NCI-H510A (cell line): ENCODE measurements at places on chromosomes 5 and 9.

- DNase-seq = no peak
Observed at GRCh38 chr9:134967547-134967930, 49.8 kb upstream of the FCN1 start.

DNA sequence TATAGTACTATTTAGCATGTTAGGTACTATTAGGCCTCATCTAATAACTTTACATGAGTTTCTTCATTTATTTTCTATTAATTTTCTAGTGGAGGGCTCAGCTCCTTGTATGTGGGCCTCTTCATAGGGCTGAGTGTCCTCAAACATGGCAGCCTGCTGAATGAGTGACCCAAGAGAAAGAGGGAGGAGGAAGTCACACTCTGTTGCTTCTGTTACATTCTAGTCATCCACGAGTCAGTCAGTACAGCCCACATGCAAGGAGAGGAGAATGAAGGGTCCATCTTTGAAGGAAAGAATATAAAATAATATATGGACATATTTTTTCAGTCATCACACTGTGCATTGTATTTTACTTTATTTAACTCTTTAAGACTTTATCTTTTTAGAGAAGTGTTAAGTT is 66.6 kb upstream of the NR3C1 start:
- DNase-seq = no peak

GRCh38 chr9:84511651-84512050 is 157.9 kb upstream of the NTRK2 start:
- no peak for DNase-seq

GRCh38 chr5:93569300-93570160 is 11.5 kb downstream of the NR2F1-AS1 start:
- DNase-seq = no peak

- DNase-seq = no peak
Observed at GRCh38 chr9:114047717-114048116, 30.4 kb downstream of the AMBP start.

DNA sequence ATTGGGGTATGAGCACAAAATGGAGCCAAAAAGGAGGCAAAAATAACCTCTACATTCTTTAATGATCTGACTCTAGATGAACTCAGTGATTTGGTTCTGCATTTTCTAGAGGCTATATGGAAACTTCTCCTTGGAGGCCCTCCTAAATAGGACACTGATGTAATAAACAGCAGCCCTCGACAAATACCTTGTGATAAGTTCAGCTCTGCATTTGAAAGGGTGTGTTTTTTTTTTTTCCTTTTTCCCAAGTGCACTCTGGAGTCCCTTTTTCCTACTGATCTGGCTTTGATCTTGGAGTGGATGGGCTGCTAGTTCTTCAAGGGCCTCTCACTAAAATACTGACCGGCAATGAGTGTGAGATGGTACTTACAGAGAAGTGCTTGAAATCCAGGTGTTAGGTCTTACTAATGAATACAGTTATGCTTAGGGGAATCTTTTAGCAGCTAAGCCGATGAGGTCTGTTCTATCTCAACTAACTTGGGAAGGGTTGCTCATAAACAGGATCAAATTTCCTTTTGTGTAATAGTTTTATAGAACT is 161.7 kb downstream of the MAST4 start:
- no peak for DNase-seq

GRCh38 chr5:153099328-153099727 is 391.1 kb upstream of the GRIA1 start:
- DNase-seq = peak; percentile 14

DNA sequence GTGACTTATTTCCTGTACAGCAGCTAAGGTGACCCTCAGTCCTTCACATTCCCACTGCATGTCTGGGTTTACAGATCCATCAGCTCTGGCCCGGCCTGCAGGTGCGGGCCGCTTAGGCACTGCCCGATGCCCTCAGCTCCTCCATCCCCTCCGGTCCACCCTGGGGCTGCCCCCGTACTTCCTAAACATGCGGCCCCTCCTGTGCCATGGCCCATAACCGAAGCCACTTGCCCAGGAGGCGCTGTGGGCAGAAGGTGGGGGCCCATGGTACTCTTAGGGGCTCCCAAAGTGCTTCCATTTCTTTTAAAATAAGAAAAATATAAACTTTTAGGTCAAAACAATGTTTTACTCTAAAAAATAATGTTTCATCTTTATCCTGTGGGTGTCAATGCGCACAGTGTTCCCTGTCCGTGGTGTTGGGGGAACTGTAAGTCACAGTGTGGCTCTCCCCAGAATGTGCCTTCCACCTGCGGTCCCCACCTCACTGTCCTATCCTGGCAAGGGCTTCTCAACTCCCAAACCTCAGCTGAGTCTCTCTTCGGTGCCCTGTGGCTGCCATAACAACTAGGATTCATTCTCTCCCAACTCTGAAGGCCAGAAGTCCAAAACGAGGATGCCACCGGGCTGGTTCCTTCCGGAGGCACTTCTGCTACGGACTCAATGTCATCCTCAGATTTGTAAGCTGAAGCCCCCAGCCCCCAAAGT is 132.7 kb upstream of the LPCAT1 start:
- no peak for DNase-seq

DNA sequence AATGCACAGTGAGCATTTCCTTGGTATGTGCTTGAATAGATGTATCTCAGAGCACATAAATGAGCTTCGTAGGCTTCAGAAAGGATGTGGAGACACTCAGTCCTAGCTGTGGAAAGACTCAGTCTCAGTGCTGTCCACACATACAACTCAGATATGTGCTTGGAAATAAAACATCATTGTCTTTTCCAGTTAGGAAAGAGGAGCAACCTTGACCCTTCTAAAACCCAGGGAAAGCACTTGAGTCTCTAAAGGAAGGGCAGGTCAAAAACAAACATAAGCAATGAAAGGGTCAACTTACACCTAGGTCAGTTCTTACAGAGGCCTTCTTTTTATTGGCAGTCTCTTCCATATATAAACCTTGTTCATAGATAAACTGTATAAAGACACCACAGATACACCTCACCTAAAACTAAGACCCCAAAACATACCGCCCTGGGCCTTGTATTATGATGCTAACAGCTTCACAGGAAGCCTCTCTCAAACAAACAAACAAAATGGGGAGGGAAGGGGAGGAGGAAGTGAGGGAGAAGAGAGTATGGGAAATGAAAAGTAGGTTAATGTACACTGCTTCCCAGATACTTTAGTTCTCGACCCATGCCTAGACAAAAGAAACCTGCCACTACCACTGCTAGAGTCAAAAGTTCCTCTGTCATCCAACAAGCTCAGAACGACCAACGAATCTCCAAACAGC is 114.4 kb downstream of the UBAP2 start:
- DNase-seq = no peak

DNA sequence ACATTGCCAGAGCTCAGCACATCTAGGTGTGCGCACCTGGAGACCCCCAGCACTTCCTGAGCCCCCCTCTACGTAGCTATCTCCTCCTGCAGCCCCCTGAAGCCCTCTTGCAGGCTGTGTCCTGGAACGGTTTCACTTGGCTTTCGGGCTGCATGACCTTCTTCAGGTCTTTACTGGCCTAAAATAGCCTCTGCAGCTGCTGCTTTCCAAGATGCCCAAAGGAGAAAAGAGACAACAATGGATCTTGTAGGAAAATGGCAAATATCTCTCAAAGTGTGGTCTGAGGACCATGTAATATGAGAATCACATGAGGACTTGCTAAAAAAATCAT is 6.6 kb upstream of the ERMP1 start:
- no peak for DNase-seq

- no peak for DNase-seq
Observed at GRCh38 chr5:141412854-141413539, at the start of gene PCDHGA10. Gene PCDHGA10 (plus strand): TSS chr5:141412987. CDS start chr5:141413176, 189 bp downstream.

DNA sequence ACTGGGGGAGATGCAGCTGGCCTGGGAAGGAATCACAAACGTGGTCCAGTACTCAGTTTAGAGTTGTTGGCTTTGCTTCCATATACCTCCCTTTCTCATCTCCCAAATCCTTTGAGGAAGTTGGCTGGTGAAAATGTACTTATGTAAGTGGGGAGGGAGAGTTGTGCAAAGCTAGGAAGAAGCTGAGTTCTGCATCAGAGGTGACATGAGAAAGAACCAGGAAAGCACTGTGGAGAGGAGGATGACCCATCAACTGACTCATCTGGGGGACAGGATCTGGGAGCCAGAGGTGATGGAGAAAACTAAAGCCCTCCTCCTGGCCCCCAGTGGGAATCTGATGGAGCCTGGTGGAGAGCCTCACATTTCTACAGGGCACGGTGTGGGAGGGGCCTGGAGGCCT is 16.2 kb downstream of the KCNMB1 start:
- no peak for DNase-seq

GRCh38 chr9:104784098-104784497 is 20.2 kb downstream of the NIPSNAP3B start:
- no peak for DNase-seq

DNA sequence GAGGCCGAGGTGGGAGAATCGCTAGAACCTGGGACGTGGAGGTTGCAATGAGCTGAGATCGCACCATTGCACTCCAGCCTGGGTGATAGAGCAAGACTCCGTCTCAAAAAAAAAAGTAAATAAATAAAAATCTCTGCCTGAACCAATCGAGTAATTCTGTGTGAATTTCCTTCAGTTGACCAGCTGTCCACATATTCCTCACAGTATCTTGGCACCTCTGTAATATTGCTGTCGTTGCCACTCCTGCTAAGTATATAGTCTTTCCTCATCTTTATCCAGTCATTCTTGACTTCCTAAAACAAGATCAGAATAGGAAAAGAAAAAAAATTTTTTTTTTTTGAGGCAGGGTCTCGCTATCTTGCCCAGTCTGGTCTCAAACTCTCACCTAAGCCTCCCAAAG is 29.9 kb downstream of the KDM3B start:
- no peak for DNase-seq

DNA sequence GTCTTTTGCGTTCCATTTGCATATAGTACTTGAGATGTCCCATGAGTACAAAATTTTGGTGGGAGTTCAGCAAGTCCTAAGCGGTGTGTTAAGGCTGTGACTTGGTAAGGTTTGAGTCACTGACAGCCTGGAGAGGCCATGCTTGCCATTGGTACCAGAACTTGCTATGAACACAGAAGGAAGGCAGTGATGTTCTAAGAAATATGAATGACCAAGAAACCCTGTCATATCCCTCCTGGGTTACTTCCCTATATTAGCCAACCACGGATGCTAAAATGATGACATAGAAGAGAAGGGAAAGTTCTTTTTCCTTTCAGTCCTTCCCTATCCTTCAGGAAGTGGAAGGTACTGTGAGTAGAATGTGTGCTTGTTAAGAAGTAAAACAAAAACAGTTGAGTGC is 136.7 kb downstream of the GCNT1 start:
- DNase-seq = no peak

- no peak for DNase-seq
Observed at GRCh38 chr5:77182367-77182766, 28.1 kb upstream of the PDE8B start.

- no peak for DNase-seq
Observed at GRCh38 chr5:15929611-15930263, 249.9 kb downstream of the MARCHF11 start.

GRCh38 chr9:95181226-95181818 is 136.2 kb downstream of the FANCC start:
- no peak for DNase-seq

GRCh38 chr9:114813717-114814418 is 8.0 kb upstream of the TNFSF15 start:
- no peak for DNase-seq

- DNase-seq = peak; percentile 37
Observed at GRCh38 chr5:34656700-34657273, 659 bp downstream of the RAI14 start.

DNA sequence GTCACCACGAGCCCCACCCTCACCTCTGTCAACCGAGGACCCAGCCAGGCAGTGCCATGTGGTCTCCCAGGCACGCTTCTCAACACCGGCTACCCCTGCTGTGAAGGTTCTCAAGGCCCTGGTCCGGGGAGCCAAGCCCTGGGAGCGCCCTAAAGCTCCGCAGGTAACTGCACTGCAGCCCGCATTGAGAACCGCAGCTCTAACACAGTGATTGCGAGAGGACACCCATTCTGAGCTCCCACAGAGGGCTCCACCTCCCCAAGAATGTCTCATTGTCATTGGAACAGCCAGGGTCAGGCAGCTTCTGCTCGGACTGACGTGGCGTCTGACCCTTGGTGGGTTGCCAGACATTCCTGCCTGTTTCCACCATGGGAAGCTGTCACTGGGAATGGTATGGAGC is 88.3 kb downstream of the ANKRD33B start:
- no peak for DNase-seq

GRCh38 chr5:45205403-45205961 is 396.7 kb downstream of the MRPS30 start:
- DNase-seq = no peak

DNA sequence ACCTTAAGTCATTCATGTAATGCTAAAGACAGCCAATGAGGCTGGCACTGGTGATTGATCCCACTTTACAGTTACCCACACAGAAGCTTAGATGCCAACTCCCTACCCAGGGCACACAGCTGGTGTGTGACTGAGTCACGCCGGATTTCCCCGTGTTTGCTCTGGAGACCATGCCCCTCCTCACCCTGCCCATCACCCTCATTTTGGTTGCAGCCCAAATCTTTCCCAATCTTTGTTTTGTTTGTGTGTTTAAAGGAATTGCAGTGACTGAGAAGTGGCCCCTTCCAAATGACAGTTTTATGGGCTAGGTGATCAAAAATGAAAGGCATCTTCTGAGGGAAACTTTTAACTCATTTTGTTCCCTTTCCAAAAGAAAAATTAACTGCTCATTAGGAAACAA is 10.9 kb downstream of the FBXL7 start:
- no peak for DNase-seq

- no peak for DNase-seq
Observed at GRCh38 chr9:90240541-90240940, 402.1 kb downstream of the DIRAS2 start.

GRCh38 chr5:153486771-153487170 is 3.7 kb upstream of the GRIA1 start:
- no peak for DNase-seq

DNA sequence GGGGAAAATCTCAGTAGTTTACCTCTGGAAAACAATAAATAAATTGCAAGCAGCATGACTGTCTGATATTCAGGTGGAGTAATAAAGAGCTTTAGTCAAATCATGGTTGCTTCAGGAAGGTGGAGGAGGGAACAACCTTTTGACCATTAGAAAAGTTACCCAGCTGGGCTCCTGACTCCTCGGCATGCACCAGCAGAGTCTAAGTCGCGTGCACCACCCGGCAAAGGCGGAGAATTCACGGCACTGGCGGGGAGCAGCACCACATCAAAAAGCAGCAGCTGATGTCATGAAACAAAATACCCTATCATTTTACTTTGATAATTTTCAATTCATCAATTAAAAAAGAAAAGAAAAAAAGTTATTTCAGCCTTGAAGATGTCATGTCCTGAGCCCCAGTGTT is 34.6 kb downstream of the EBF1 start:
- DNase-seq = no peak

- no peak for DNase-seq
Observed at GRCh38 chr9:118532592-118532991, 828.4 kb downstream of the TLR4 start.

DNA sequence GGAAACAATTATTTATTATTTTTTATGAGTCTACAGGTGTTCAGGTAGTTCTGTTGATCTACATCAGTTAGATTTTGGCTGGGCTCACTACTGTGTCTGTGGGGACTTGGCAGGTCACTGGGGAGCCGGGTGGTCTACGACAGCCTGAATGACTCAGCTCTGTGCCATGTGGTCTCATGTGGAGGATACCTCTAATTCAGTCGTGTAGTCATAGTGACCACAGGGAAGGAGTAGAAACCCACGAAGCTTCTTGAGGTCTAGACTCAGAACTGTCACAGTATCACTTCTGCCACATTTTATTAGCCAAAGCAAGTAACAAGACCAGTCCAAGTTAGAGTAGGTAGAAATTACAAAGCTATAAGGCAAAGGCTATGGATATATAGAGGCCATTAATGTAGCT is 64.7 kb upstream of the GRAMD2B start:
- DNase-seq = no peak

GRCh38 chr5:136159457-136159856 is 26.8 kb downstream of the SMAD5 start:
- no peak for DNase-seq

GRCh38 chr5:72557167-72558045 is 50.2 kb upstream of the ZNF366 start:
- no peak for DNase-seq
